ENCODE measurements at places on chromosomes 16 and 17. TPM values are rescaled to one million over a fixed set of nuclear protein-coding genes. Genes with fewer than 3 reads are reported as not detected.

The RNF43 gene
- total RNA-seq = not detected

DNA sequence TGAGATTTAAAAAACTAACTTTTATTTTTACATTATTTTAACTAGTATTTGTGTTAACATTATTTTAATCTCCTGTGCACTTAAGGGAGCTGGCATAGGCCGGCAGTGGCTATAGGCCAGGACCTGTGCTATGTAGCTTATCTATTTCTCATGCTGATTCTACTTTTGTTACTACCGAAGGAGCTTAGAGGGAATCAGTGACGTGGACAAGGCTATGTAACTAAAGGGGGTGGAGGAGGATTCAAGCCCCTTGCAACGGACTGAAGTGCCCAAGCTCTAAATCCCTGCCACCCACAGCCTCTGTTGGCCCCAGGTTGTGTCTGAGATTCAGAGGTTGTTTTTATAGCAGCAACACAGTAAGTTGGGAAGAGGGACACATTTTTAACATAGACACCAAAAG lies 356.4 kb downstream of the WWOX start:
- H3K36me3 ChIP-seq = no peaks in the 10 kb centered on the region
- no peak for DNase-seq
- H3K4me1 ChIP-seq = peaks cover 24% of the 10 kb centered on the region
- H3K4me3 ChIP-seq = no peak overlapping the region
- H3K27me3 ChIP-seq = no peaks in the 10 kb centered on the region
- H3K27ac ChIP-seq = no peak overlapping the region

The WFIKKN1 gene
- 0.56 TPM for total RNA-seq

The PSKH1 gene
- total RNA-seq = 45.5 TPM

The B9D1 gene
- total RNA-seq = 16.5 TPM

The KRTAP4-9 gene
- not detected for total RNA-seq

The SLC38A8 gene
- not detected for total RNA-seq

DNA sequence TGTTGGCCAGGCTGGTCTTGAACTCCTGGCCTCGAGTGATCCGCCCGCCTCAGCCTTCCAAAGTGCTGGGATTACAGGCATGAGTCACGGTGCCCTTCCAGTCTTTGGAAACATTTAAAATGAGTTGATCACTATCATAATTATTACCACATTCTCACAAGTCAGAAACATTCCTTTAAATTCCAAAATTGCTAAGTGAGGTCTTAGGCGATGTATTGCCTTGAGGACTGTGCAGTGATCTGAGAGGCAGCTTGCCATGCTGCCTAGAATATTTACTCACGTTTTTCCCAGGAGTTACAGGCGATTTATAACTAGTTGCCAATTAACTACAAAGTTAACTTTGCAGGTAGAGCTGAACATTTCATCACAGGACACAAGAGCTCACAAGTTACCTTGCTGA lies 5.7 kb upstream of the ATXN1L start:
- no peaks in the 10 kb centered on the region for H3K27me3 ChIP-seq
- H3K4me3 ChIP-seq = no peak overlapping the region
- H3K4me1 ChIP-seq = peaks cover 3% of the 10 kb centered on the region

DNA sequence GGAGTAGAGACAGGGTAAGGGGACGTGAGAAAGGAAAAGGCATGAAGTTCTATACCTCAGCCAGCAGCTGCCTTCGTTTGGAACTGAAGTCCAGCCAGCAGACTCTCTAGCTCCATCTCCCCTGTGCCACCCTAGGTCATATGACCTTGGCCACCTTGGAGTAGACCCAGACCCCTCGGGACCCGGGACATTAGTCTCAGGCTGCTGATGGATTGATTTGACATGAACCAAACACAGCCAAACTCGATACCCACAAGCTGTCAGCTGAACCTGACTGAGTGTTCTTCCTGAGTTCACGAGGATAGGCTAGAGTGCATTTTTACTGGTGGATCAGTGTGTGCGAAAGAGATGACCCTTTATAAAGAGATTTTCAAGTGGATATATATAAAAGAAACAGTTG lies 68.5 kb downstream of the YPEL2 start:
- no peak overlapping the region for H3K4me3 ChIP-seq
- peaks cover 51% of the 10 kb centered on the region for H3K36me3 ChIP-seq
- no peaks in the 10 kb centered on the region for H3K27me3 ChIP-seq
- DNase-seq = no peak

DNA sequence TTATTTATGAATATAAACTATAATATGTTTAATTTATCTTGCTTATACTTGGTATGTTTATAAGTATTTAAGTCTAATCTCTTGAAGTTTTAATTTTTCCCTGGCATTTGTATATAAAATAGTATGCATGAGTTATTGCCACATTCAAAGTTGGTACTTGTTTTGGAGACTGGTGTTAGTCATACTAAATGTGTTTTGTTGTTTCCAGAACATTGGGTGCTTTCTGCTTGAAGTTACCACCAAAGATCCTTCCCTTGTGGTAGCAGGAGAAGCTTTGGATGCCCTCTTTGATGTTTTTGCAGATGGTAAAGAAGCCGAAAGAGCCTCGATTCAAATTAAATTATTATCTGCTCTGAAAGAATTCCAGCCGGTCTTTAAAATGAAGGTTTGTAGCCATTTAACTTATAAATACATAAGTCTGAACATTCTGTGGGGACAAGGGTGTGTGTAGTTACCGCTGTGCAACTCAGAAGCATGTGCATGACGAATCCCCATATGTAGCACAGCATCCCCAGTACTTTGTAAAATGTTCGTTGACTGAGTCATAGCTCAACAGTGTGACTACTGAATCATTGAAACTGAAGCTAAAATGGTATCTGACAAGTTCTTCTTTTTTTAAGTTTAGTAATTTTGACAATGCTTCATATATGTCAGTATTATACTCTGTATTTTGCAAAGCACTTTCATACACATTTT lies 36.4 kb downstream of the HEATR3 start:
- H3K36me3 ChIP-seq = peaks cover 36% of the 10 kb centered on the region
- peak overlapping the region; percentile 42 for H3K27ac ChIP-seq
- no peaks in the 10 kb centered on the region for H3K27me3 ChIP-seq
- DNase-seq = no peak
- H3K4me1 ChIP-seq = peaks cover 4% of the 10 kb centered on the region

The IRX5 gene
- 4.3 TPM for total RNA-seq

The TNFRSF17 gene
- not detected for total RNA-seq

The CRYBA1 gene
- total RNA-seq = not detected

DNA sequence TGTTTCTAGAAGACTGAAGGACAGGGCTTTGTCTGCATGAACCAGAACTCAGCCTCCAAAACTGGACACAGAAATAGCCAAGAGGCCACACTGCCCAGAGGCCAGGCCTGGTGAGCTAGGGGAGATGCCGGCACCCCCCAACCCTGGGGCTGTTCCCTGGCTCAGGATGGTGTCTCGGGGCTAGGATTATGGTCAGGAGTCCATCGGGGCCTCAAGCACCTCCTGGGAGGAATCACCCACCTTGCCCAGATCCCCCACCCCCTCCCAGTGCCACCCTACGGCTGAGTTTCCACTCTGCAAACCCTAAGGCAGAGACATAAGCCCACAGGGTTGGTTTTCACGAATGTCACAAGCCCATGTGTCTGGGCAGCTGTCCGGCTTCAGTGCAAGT lies 37.2 kb downstream of the SLC7A5 start:
- no peak for DNase-seq
- no peaks in the 10 kb centered on the region for H3K27me3 ChIP-seq
- H3K4me3 ChIP-seq = no peak overlapping the region
- H3K36me3 ChIP-seq = peaks cover 40% of the 10 kb centered on the region
- peaks cover 27% of the 10 kb centered on the region for H3K4me1 ChIP-seq

The TMC8 gene
- total RNA-seq = 0.99 TPM

The CACNG3 gene
- total RNA-seq = not detected

DNA sequence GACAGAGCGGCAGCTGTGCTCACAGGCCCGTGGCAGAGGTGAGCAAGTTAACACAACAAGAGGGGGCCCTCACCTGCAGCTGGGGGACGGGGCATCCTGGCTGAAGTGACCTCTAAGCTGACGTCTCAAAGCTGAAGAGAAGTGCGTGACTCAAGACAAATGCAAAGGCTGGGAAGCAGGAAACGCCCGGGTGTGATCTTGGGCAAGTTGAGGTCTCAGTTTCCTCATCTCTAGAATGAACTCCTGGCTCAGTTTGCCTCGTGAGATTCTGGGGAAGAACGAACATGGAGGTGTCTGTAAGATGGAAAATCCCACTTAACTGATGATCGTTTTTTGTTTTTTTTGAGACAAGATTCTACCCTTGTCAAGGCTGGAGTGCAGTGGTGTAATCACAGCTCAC lies 40.1 kb upstream of the C1QL1 start:
- no peak overlapping the region for H3K27ac ChIP-seq
- H3K36me3 ChIP-seq = no peaks in the 10 kb centered on the region
- H3K27me3 ChIP-seq = peaks cover 13% of the 10 kb centered on the region

GRCh38 chr17:77420095-77420803 lies 279.5 kb downstream of the SEC14L1 start:
- no peaks in the 10 kb centered on the region for H3K27me3 ChIP-seq
- H3K27ac ChIP-seq = peak overlapping the region; percentile 92
- H3K4me1 ChIP-seq = peaks cover 64% of the 10 kb centered on the region
- H3K36me3 ChIP-seq = no peaks in the 10 kb centered on the region
- DNase-seq = no peak

The PERCC1 gene
- not detected for total RNA-seq

DNA sequence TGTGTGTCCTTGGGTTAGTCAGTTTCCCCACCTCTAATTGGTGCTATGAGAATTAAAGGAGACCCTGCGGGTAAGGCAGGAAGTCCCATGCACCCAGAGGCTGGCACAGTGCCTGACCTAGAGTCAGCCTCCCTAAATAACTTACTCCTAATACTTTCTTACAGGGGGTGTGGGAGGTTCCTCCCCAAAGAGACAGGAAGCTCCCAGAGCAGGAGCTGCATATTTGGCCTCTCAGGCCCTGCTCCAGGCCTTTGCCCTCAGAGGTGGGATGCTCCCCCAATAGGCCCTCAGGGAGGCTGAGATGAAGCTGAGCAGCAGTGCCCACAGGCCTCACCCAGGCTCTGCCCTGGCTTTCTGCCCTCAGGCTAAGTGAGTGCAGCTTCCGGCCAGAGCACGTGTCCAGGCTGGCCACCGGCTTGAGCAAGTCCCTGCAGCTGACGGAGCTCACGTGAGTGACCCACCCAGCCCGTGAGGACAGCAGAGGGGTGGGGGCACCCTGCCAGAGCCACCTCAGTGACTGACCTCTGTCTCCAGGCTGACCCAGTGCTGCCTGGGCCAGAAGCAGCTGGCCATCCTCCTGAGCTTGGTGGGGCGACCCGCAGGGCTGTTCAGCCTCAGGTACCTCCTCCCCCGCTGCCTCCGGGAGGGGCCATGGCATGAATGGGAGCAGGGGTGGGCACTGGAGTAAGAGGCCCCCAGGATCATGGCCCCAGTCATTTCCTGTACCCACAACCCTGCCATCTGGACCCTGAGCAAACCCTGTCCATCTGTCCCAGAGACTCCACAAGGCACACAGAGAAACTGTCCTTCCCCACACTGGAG lies 31.1 kb upstream of the CPNE2 start:
- no peak for DNase-seq
- H3K27ac ChIP-seq = peak overlapping the region; percentile 80
- peaks cover 22% of the 10 kb centered on the region for H3K4me1 ChIP-seq
- H3K36me3 ChIP-seq = peaks cover 5% of the 10 kb centered on the region
- H3K27me3 ChIP-seq = no peaks in the 10 kb centered on the region

The SOX8 gene
- total RNA-seq = 0.27 TPM

The ABCA6 gene
- 1.7 TPM for total RNA-seq

DNA sequence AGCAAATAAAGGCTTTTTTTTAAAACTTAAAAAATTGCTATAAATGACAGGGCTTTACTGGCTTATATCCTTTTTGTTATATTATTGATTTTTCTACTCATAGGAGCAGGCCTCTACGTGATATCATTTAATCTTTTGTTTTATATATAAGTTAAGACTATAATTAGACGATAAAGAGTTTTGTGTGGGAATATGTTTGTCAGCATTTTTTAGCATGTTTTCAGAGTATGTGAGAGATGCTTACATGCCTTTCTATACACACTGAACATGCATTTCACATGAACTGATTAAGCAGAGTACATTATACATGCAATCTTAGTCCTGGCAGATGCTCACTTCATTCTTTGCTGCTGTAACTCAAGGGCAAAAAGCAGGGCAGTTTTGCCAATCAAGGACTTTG lies 7.7 kb upstream of the KRT222 start:
- H3K4me1 ChIP-seq = no peaks in the 10 kb centered on the region
- H3K36me3 ChIP-seq = no peaks in the 10 kb centered on the region
- no peak for DNase-seq
- H3K27ac ChIP-seq = no peak overlapping the region

- no peak overlapping the region for H3K27ac ChIP-seq
- H3K4me3 ChIP-seq = no peak overlapping the region
- H3K36me3 ChIP-seq = no peaks in the 10 kb centered on the region
- H3K4me1 ChIP-seq = peaks cover 12% of the 10 kb centered on the region
- no peak for DNase-seq
Observed at GRCh38 chr17:17351356-17351891, 48.3 kb downstream of the NT5M start.

The CACNB1 gene
- total RNA-seq = 17.9 TPM

DNA sequence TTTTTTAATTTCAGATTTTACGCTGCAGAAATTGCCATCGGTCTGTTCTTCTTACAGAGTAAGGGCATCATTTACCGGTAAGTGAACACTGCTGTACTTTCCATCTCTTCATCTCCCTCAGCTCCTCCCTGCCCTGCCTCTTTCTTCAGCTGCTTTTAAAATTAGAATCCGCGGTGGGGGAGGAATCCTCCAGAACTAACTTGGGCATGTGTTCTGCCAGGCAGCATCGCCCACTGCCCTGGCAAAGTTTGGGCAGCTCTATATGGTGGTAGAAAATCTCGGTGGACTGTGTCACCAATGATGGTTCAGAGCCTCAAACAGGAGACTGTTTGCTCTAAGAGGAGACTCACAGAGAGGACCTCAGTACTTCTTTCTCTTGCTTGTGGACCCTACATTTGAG lies 81.6 kb upstream of the CACNG3 start:
- no peaks in the 10 kb centered on the region for H3K27me3 ChIP-seq
- no peaks in the 10 kb centered on the region for H3K4me1 ChIP-seq
- no peak overlapping the region for H3K27ac ChIP-seq
- DNase-seq = no peak

The AATK gene
- total RNA-seq = not detected

The LRRC36 gene
- total RNA-seq = not detected

GRCh38 chr17:45271603-45272002 lies 9.7 kb upstream of the SPATA32 start:
- no peak overlapping the region for H3K27ac ChIP-seq
- DNase-seq = no peak
- no peaks in the 10 kb centered on the region for H3K27me3 ChIP-seq
- H3K36me3 ChIP-seq = peaks cover 33% of the 10 kb centered on the region
- H3K4me1 ChIP-seq = peaks cover 7% of the 10 kb centered on the region
- H3K4me3 ChIP-seq = no peak overlapping the region

DNA sequence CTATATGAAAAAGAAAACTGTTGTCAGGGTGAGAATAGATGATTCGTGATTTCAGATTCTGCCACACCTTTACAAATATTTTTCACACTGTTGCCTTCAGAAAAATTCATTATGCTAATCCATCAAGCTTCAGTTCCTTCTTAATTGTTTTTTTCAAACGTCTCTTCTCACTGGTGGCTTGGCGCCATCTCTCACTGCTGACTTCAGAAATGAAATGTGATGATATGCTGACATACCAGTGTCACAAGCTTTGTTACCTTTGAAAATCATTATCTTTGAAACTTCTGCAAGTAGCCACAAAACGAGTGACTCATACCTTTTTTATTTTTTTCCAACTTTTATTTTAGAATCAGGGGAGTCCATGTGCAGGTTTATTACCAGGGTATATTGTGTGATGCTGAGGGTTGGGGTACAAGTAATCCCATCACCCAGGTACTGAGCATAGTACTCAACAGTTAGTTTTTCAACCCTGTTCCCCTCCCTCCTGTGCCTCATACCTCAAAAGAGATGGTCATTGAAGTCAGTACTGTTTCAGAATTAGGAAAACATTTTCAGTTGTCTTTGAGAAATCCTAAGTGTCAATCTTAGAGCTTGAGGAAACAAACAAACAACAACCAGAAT lies 14.0 kb upstream of the KRT222 start:
- H3K36me3 ChIP-seq = no peaks in the 10 kb centered on the region
- peaks cover 83% of the 10 kb centered on the region for H3K27me3 ChIP-seq
- H3K4me1 ChIP-seq = no peaks in the 10 kb centered on the region
- H3K27ac ChIP-seq = no peak overlapping the region
- H3K4me3 ChIP-seq = no peak overlapping the region
